Skin of body (tissue), 3 donors: ENCODE measurements at places on chromosomes 2 and 18. TPM values are rescaled to one million over a fixed set of nuclear protein-coding genes. Genes with fewer than 3 reads are reported as not detected.
A peak's percentile ranks its signal among the peaks of the same experiment; 100 is the strongest.

GRCh38 chr2:205685314-205686055 lies 3.2 kb downstream of the NRP2 start:
- DNase-seq, result no peak

DNA sequence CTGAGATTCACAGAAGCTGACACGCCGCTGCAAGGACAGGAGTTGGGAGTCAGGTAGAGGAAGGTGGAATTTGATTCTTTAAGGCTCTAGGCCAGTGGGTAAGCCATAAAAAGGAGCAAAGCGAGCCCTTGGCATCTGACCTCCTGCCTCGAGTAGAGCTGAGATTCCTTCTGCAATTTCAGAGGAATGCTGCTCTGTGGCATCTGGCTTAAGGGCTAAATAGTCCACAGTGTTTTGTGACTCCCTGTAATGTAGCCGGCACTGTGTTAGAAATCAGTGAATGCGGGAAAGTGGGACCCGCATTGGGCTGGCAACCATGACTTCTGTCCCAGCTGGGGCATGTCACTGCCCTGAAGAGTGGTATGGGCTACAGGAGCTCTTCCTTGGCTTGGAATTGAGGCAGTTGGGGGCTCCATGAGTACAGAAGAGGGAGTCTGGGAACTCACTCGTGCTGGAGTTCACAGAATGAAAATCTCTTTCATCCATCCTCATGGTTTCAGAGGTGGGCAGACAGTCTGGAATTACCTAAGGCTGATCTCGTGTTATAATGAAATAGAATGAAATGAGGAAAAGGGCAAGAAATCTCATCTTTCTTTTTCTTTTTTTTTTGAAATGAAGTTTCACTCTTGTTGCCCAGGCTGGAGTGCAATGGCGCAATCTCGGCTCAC lies 12.7 kb upstream of the MYCN start:
- DNase-seq, result no peak

GRCh38 chr2:229620759-229621158 lies 93.6 kb downstream of the DNER start:
- no peak for DNase-seq

DNA sequence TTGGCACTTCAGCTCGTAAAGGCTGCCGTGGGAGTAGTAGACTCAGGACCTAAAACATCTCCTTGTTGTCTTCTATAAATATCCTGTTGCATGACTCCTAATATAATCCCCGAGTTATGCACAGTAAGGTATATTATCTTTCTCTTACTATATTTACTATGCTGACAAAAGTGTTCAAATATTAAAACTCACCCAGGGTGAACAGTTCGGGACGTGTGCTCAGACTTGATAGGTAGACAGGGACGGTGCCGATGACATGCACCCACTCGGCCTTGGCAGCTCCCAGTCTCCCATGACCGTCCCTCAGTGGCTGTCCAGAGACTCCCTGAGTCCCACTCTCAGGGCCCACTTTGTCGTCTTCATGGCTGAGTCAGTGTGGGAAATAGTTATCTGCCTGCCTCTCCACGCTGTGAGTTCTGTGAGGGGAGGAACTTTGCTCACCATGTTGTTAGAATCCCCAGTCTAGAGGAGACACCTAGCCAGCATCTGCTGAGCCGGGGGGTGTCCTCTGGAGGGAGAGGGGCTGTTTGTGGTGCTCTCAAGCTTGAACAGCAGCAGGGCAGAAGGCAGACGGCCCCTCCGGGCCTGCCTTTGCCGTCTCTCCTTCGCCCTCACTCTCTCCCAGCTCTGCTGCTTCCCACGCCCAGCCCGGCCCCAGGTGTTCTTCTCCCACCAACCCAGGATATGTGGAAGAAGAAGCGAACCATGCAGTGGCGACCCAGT lies 75.0 kb downstream of the DGKD start:
- DNase-seq, result no peak

DNA sequence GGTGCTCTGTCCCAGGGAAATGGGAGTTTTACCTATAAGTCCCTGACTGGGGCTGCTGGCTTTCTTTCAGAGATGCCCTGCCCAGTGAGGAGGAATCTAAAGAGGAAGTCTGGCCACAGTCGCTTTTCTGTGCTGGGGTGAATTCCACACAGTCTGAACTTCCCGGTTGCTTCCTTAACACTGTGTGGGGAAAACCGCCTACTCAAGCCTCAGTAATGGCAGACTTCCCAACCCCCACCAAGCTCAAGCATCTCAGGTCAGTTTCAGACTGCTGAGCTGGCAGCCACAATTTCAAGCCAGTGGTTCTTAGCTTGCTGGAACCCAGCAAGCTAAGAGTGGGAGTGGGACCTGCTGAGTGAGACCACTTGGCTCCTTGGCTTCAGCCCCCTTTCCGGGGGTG lies 54.9 kb downstream of the NUP35 start:
- no peak for DNase-seq

DNA sequence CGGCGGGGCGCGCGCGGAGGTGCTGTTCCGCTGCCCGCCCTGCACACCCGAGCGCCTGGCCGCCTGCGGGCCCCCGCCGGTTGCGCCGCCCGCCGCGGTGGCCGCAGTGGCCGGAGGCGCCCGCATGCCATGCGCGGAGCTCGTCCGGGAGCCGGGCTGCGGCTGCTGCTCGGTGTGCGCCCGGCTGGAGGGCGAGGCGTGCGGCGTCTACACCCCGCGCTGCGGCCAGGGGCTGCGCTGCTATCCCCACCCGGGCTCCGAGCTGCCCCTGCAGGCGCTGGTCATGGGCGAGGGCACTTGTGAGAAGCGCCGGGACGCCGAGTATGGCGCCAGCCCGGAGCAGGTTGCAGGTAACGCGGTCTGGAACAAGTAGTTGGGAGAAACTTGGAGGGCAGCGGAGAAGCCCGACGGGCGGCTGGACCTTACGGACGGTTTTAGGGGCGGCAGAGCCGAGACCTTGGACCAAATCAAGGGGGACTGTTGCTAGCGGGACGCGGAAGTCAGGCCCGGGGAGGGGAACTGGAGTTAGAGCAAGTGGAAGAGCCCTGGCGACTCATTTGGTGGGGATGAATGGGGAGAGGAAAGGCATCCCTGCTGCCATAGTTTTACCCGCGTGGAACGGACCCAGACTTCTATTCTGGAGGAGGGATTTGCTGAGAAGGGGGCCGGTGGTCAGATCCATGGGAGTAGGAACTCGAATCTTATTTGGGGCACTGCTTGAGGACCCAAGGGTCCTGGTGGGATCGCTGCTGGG lies 573 bp downstream of the IGFBP2 start:
- no peak for DNase-seq

DNA sequence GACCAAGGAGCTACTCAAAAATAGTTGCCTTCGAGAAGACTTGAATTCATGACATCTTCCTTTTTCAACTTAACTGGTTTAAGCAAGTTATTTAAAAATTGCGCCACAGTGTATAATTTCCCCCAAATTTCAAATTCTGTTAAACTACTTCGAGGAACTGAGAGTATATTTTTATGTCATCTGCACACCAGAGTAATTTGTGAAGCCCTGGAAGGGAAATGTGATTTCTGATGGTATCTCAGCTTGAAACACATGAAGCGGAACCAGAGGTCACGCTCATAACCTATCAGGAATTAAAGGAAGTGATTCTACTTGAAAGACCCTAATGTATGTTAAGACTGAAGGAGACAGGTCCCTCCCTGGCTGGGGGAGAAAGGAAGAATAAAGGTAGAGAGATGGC lies 33.9 kb upstream of the DARS1 start:
- DNase-seq, result no peak

- no peak for DNase-seq
These were observed 62.1 kb upstream of the REL start for GRCh38 chr2:60819155-60819862.

DNA sequence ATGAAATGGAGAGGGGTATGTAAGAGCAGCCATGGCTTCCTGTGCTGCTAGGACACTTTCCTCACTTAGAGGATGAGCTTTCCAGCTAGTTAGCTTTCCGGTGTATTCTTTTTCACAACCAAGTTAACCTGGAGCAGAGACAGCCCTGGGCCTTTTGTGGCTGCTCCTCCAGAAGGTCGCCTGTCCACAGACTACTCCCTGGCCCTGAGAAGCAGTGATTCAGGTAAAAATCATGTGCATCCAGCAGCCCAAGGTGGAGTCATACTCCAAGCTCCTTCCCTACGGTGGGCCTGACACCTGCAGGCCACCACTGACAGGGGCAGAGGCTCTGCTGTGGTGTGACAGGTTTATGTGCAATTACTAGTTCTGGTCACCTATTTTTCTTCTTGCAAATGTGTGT lies 187.2 kb downstream of the ANKRD30B start:
- no peak for DNase-seq

- DNase-seq, result peak; percentile 30
These were observed 43.3 kb upstream of the SERPINB2 start for GRCh38 chr18:63844254-63844653.

DNA sequence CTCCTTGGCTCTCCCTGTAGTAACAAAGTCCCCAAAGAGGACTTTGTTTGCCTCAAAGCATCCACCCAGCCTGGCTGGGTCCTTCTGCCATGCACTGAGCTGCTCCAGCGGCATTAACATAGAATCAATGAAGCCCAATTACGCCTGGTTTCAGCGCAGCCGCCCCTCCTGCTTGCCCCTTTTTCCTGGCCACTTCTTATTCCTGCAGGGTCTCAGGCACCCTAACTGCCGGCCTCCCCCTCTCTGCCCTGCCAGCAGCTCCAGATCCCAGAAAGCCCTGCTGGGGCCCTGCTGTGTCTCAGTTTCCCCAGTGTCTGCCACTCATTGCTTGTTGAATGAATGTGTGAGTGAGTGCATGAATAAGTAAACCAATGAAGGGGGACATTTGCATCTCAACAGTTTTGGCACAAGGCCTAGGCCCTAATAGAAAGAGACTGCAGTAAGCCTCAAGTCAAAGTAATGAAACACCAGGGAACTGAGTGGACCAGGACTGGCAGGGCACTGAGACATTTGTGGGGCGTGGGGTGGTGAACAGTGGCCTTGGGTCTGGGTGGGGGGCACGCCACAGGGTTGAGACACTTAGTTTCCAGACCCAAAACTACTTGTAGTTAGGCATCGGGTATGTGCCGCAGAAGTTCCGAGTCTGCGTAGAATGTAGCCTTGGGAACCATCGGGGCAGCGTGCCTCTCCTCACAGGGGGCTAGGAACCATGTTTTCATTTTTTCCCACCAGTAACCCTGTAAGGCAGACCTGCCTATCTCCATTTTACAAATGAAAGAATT lies 60.6 kb downstream of the SMAD7 start:
- no peak for DNase-seq

- no peak for DNase-seq
These were observed 51.3 kb downstream of the RMDN2 start for GRCh38 chr2:37976411-37976810.

DNA sequence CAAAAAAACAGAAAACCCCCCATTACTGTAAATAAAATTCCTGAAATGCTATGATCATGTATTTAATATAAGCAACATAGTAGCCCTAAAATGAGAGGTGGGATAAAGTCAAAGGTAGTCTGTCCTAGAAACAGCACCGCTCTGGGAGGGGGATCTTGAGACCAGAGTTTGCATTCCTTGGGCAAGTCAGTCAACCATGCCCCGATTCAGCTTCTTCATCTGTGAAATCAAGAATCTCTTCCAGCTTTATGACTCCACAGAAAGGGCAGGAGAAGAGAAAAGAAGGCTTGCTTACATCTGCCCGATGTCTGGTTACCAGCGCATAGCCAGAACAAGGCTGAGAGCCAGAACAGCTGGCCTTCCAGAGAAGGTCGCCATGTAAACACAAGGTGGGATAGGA lies 2.1 kb upstream of the FBLN7 start:
- no peak for DNase-seq

GRCh38 chr2:238515377-238515776 lies 88.7 kb downstream of the ASB1 start:
- peak; percentile 83 for DNase-seq

- no peak for DNase-seq
These were observed 137.0 kb downstream of the DNAH6 start for GRCh38 chr2:84653302-84653701.

GRCh38 chr2:126857502-126857901 lies 41.2 kb upstream of the TEX51 start:
- no peak for DNase-seq

The SEMA4C gene
- total RNA-seq, result 24.3 TPM

The SH3RF3 gene
- total RNA-seq, result 3.8 TPM

The CFC1 gene
- total RNA-seq, result not detected

The SNED1 gene
- 9.7 TPM for total RNA-seq
